ENCODE measurements at places on chromosomes 4 and X. TPM values are rescaled to one million over a fixed set of nuclear protein-coding genes. Genes with fewer than 3 reads are reported as not detected.

PCYT1B gene
- total RNA-seq, result 4.3 TPM

DNA sequence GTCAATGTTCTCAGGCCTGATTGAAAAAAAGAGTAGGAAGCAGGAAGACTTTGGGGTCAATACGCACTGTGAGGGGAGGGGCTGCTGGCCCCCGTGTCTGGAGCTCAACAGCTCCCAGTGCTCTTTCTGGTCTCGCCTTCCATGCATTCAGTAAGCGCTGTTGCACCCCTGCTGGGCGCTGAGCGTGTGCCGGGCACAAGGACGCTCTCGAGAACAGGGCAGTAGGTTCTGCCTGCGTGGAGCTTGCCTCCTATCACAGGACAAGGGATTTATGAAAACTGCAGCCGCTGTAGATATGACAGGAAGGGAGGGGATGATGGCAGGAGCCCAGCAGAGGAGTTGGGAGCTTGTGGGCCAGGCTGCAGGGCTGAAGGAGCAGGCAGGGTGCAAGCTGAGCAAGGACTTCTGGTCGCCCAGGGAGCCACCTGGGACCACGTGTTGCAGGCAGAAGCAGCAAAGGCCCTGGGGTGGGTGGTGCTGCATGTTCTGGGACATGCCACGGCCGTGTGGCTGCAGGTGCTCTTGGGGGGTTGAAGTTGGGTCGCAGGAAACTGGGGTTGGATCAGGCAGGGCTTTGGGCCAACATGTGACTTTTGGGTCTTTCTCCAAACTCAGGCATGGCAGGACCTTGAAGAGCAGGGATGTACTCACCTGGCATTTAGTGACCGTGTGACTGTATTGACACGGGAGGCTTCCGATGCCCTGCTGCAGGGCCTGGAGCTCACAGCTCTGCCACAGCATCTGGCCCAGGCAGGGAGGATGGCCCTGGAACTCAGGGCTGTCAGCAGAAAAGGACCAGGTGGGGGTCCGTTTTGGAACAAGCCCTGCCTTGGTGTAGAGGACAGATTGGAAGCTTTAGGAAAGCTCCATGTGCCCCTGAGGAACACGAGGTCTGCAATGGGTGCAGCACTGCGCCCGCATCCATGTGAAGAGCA, 97.9 kb downstream of the CPZ start:
- DNase-seq, result no peak

DNA sequence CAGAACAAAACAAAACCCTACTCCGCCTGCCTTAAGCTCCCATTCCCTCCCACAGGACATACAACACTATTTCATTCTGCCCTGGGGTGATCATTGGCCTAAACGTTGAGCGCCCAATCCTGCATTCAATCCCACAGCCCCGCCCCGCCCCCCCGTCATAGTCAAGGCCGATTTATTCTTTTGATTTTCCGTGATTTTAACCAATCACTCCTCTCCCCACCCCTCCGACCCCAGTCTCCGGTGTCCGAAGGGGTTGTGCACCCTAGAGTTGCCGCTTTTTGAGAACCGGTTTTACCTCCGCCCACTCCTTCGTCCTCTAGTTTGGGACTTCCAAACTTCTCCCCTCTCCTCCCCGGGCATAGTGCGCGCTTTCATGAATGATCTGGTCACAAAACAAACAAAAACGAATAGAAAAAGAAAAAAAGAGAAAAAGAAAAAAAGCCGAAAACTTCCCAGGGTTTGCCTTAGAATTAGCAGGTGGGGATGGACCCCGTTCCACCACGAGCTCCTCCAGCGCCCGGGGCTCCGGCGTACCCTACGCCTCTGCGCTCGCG, 446 bp upstream of the UBE2A start:
- DNase-seq, result peak; percentile 24

DNA sequence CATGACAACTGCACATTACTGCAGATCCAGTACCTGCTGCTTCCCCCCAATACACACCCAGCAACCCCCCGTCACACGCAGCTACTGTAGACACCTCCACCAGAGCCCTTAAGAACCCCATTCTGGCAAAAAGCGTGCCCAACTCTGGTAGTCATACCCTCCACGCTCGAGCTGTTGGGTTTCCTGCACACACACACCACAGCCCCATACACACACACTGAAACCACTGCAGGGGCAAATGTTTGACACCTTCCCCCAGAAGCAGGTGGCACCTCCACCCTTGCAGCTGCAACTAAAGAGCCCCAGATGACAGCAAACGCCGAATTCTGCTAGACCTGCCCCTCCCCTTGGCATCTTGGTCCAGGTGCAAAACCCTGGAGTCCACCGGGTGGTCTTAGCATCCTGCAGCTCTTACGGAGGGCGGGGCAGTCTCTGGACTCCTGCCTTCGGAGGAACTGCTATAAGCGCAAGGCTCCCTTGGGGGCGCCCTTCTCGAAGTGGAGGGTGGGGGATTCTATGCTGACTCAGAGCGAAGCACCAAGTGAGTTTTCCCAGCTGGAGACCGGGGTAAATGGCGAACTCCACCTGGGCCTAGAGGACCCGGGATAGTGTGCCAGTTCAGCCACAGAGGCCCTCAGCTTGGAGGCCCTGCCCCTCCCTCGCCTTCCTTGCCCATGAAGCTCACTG, 1.5 kb downstream of the FRMPD3 start:
- DNase-seq, result peak; percentile 35

- no peak for DNase-seq
These were observed 626.5 kb upstream of the CPEB2 start for GRCh38 chr4:14375816-14376215.

DNA sequence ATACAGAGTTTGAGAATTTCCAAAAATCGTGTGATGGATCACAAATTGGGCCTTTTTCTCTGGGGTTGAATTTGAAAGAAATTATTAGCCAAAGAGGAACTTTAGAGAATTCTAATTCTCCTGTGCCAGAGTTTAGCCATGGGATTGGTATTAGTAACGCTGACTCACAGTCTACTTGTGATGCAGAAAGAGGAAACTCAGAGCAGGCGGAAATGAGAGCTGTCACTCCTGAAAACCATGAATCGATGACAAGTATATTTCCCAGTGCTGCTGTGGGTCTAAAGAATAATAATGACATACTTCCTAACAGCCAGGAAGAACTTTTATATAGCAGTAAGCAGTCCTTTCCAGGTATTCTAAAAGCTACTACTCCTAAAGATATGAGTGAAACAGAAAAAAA, 64.9 kb downstream of the N4BP2 start:
- DNase-seq, result peak; percentile 82

All from A673 (cell line).